CD4-positive, alpha-beta T cell treated with Interleukin-15 for 4 hours (primary cell): ENCODE measurements at places on chromosomes 2 and 18.

DNA sequence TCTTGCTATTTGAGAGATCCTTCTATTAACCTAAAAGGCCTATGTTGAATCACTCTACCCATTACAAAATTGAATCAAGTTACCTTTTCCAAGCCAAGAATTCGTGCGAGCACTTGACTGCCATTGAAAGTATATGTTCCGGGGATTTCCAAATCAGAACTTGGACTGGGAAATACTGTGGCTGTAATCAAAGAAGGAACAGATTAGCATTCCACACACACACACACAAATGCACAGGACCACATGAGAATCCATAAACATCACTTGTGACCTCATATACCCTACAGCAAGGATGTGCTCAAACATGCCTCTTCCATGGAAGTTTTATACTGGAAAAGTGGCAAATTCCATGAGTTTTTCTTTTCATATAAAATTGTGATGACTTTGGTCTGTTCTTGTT lies 86.0 kb downstream of the ABCA12 start:
- DNase-seq = no peak

DNA sequence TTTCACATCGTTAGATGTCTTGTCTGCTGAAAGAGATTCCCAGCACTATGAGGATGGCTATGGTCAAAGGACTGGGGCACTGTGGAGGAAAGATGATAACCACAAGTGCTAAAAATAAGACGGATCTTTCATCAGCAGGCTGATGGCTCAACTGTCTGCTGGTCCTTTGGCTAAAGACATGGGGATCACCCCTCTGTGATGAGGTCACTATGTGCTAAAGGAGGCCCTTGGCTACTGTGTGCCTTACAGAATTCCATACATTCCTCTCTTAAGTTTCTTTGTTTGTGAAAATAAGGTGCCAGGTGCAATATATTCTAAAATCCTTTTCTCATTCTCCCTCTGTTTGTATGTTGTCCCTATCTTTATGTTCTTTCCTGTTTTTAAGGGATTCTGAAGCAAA lies 39.7 kb upstream of the LYPD6 start:
- DNase-seq = no peak

GRCh38 chr2:141959016-141959415 lies 171.8 kb downstream of the LRP1B start:
- no peak for DNase-seq

DNA sequence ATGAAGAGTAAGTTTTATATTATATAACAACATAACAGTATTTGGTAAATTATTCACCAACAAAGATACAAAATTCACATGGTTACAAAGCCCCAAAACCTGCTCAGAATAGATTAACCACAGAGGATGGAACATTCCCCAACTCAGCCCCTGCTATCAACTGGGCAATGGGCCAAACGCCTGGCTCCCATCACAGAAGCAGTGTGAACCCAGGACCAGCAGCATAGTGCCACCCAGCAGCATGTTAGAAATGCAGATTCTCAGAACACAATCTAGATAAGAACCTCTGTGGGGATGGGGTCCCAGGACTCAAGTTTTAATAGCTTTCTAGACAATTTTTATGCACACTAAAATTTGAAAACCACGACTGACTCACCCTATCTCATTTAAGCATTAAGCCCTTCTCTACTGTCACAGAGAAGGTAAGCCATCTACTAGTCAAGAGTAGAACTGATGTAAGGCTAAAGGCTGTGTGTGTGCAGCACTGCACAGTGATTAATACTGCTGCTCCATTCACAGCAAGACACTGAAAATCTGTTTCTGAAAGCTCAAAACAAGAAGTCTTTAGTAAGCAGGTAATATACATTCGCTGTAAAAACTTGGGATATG lies 15.2 kb downstream of the AFG3L2 start:
- no peak for DNase-seq

DNA sequence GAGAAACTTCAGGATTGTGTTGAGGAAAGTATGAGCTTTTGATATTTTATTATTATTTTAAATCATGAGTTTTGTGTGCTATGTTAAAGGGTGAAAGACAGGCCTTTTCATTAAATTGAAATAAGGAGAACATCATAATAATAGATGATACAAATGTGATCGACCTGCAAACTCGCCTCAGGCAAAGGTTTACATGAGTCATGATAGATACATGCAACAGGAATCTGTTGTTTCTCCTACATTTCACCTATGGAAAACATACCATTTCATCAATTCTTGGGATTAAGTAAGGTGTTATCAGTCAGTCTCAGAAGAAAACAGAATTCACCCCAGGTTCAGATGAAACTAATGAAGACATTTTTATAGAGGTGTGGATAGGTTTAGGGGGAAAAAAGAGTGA lies 1992.5 kb upstream of the PIK3C3 start:
- no peak for DNase-seq

DNA sequence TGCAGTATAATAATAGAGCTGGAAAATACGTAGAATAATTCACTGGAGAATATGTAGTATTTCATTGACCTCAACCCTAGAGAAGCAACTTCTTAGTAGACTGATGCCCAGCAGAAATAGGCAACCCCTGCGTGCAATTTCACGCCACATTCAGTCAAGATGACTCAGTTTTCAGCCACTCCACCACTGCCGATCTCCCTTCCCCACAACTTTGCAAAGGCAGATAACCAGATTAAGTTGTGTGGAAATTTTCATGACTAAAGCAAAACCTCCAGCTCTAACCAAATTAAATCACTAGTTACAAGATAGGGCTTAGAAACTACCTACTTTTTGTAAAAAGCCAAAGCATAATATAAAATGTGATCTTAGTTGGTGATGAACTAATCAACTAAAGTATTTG lies 63.3 kb upstream of the STK17B start:
- DNase-seq = peak; percentile 72

DNA sequence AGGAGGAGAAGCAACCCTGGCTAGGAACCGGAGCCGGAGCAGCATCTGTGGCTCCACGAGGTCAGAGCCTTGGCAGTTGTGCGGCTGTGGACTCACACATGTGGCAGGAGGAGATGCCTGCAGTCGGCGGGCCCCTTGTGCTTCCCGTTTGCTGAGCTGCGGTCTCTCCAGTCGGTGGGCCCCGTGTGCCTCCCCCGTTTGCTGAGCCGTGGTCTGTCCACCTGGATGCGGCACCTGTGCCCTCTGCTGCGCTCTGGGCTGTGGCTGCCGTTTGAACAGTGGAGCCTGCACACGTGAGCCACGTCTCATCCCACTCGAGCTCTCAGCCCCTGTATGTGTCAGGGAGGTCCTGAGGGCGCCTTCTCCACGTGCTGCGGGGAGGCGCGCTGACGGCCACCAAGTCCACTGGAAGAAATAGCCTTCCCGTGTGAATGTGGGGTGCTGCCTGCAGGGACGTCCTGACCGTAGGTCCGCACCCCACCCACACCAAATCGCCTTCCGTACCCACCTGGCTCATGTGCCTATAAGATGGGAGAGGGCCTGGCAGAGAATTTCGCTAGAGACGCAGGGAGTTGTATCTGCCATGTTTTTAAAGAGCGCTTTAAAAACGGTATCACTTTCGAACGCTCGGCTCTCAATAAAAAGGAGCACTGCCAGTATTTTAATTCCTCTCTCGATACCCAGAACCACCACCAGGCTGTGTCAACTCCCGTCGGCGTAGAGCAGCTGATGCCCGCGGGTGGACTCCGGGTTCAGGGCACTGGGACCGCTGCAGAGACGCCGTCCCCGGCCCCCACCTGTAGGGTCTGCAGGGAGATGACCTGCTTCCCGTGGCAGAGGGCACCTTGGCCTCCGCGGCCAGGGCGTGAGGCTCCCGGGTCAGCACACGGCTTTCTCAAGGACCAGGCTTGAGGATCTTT lies 117.0 kb downstream of the NFATC1 start:
- no peak for DNase-seq

DNA sequence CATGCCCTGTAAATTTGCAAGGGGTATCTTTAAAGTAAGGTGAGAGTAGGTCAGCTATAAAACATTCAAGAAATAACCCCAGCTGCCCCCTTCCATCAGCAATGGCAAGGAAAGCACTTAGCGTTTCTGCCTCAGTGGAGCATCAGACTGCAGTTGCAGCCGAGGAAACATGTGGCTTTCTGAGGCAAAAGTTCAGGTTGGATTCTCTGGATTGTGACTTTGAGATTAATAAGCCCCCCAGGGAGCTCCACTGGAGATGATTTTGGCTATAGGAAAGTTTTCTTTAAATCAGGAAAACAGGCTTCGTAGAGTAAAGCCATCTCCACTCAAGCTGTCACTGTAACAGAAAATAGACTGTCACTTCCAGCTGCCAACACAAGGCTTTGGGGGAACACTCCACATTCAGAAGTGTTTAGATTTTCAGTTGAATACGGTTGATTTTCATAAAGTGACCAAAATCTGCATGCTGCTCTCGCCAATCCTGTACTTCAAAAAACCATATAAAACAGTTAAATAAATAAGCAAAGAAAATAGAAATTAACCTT lies 15.3 kb upstream of the RIT2 start:
- no peak for DNase-seq

- DNase-seq = no peak
Measured at GRCh38 chr2:210616074-210616473, 59.7 kb downstream of the CPS1 start.

GRCh38 chr2:175048275-175048674 lies 43.1 kb upstream of the CHN1 start:
- DNase-seq = no peak

GRCh38 chr2:31522786-31523185 lies 58.0 kb downstream of the SRD5A2 start:
- DNase-seq = no peak

DNA sequence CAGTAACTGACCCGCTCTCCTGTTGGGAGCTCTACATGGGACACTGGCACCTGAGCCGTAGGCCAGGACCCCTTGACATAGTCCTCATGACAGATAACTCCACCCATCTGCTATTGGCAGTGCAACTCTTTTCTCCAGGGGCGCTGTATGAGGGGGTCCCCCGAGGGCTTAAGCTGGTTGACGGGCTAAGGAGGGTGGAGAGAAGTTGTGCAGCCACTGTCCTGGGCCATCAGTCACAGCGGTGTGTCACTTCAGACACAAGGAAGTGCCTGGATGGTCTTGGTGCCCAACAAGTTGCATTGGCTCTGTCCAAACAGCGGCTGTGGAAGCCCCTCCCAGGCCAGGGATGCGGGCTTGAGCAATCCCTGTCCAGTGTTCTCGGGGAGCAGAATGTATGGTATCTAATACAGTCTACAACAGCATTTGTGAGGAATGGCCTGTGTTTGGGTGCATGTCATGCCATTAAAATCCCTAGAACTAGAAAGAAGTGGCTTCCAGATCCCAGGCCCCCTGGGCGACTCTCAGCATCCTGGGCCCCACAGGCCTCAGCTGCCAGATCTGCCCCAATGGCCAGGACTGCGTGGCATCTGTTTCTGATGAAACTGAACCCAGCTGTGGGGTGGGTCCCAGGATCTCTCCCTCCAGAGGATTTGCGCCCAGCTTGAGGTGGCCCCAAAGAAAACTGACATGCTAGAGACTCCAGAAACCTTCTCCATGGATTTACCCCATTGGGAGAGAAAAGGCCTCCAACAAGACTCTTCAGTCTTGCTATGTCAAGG lies 23.3 kb downstream of the TTC32 start:
- no peak for DNase-seq

DNA sequence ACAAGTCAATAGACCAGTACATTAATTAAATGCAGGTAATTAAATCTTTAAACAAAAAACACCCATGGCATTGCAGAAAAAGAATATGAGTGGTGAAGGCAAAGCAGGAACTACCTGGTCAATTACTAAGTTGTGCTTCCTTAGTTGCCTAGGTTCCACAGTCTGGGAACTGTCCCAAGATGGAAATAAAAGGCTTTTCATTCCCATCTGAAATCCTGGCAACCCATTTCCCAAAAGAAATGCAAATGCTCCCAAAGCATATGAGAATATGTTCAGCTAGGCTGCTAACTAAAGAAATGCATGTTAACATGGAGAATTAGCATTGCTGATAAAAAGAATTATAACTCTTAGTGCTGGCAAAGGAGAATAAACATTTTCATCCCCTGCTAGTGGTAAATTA lies 177.8 kb downstream of the TMEM163 start:
- DNase-seq = no peak

GRCh38 chr2:122639711-122640110 lies 884.3 kb downstream of the TSN start:
- no peak for DNase-seq

GRCh38 chr2:63680455-63680854 lies 91.7 kb downstream of the MDH1 start:
- no peak for DNase-seq

GRCh38 chr2:121670181-121670580 lies 20.9 kb upstream of the CLASP1 start:
- DNase-seq = no peak

DNA sequence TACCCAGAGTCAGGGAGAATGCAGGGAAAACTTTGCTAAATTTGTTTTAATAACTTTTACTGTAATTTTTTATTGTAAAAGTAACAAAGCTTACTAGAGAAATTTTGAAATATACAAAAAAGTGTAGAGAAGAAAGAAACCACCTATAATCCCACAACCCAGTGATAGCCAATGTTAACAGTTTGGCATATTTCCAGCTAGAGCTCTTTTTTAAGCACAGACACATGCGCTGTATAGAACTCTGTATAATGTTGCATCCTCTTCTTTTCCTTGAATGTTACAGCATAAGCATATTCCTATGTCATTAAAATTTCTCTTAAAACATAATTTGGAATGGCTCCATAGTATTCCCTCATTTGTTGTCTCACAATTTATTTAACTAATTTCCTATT lies 37.4 kb upstream of the EPAS1 start:
- no peak for DNase-seq

- DNase-seq = no peak
Measured at GRCh38 chr2:23507267-23508065, 122.5 kb downstream of the KLHL29 start.

GRCh38 chr2:218852911-218853667 lies 6.5 kb upstream of the WNT6 start:
- DNase-seq = peak; percentile 71

GRCh38 chr2:85644909-85645308 lies 23.1 kb downstream of the SFTPB start:
- DNase-seq = no peak

DNA sequence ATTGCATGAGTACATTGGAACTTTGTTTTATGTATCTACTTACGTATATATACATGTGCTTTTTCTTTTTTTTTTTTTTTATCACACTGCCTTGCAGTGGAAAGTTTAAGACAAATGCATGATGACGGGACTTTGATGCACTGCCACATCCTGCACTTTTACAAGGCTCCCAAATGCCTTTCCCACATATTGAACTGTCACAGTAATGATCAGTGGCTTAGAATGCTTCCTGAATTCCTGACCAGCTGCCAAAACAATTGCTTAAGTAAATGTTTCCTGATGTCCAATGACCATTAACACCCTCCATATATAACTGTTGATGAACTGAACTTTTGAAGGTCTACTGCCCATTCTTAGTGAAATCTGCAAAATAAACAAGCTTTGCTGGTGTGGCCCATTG lies 60.2 kb downstream of the LYPD6B start:
- no peak for DNase-seq

DNA sequence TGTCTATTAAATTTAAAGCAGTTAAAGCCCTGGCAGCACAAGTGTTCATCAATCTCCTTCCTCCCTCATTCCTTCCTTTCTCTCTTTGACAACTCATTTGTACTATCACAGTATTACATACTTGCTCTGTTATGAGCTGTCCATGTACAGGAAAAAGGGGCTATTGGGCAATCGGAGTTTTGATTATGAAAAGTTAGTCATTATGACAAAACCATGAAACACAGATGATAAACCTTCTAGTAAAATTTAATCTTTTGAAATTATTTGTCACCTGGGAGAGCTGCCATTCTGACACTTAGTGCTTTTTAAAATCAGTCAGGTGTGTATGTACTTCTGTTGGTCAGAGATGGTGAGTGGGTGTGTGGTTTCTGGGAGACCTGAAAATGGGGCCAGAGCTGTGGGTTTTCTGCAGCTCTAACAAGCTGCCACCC lies 39.4 kb downstream of the MAP4K4 start:
- no peak for DNase-seq
